SJSA1 (cell line): ENCODE measurements at places on chromosomes 5 and 9. TPM values are rescaled to one million over a fixed set of nuclear protein-coding genes. Genes with fewer than 3 reads are reported as not detected.

- no peak overlapping the region for H3K4me3 ChIP-seq
- no peaks in the 10 kb centered on the region for H3K36me3 ChIP-seq
- H3K27ac ChIP-seq: no peak overlapping the region
These were observed 91.2 kb downstream of the MTRR start for GRCh38 chr5:7960142-7960541.

DNA sequence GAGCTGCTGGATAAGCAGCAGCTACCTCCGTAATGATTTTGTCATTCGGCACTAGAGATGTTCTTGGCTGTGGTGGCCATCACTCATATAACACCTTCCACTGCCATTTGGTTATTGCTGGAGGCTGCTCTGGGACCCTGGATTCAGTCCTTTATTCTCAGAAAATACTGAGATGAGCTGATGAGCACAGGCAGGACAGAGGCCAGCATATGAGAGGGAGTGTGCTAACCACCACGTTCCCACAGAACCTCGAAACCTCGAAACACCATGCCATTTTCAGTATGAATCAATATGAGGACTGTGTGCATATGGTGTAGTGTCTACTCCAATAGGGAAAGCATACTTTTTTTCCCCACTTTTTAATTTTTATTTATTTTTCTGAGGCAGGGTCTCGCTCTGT lies 56.6 kb downstream of the ADAM19 start:
- no peak overlapping the region for H3K27ac ChIP-seq
- H3K4me3 ChIP-seq: no peak overlapping the region
- peaks cover 69% of the 10 kb centered on the region for H3K36me3 ChIP-seq
- peaks cover 35% of the 10 kb centered on the region for H3K4me1 ChIP-seq

GRCh38 chr5:15522187-15522520 lies 22.2 kb downstream of the FBXL7 start:
- H3K27me3 ChIP-seq: no peaks in the 10 kb centered on the region
- no peak overlapping the region for H3K4me3 ChIP-seq
- H3K27ac ChIP-seq: peak overlapping the region; percentile 43; the same call in 1 of the 2 replicates
- H3K36me3 ChIP-seq: peaks cover 24% of the 10 kb centered on the region
- H3K4me1 ChIP-seq: peaks cover 42% of the 10 kb centered on the region

DNA sequence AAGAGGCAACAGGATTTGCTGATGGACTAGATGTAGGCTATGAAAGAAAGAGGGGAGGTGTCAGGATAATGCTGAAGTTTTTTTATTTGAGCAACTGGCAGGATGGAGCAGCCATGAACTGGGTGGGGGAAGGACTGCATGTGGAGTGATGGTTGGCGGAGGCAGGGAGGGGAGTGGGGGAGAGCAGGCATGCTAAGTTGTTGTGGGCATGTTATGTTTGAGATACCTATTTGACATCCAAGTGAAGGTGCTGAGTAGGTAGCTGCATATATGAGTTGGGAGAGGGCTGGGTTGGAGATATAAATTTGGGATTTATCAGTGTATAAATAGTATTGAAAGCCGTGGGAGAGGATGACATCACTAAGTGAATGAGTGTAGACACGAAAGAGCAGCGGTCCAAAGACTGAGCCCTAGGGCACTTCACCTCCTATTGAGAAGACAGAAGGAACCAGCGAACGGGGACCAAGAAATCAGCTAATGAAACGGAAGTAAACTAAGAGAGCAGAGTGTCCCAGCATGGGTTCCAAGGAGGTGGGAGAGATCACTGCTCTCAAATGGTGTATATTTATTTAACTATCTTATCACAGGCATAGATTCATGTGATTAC lies 7.4 kb downstream of the BSPRY start:
- H3K27me3 ChIP-seq: peaks cover 19% of the 10 kb centered on the region

DNA sequence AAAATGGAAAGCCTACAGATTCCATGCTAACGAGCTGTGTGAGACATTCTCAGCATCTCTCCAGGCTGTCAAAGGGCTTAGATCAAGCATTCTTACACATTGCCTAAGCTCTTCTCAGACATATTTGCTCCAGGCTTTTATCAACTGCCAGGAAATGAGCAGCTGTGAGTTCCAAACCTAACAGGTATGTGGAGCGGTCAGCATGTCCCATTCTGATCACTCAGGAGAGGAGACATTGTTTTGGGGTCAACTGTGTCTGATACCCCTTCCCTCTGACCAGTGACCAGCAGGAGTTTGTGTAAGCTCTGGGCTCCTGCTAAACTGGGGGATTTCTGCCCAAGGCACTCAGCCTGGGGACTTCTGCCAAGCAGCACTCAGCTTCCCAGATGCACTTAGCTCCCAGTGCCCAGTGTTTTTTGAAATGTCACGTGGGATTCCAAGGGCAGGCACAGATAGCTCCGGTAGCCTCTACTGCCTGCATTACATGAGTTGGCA lies 229.1 kb downstream of the SEC61B start:
- H3K27me3 ChIP-seq: no peaks in the 10 kb centered on the region
- H3K4me3 ChIP-seq: no peak overlapping the region
- no peak overlapping the region for H3K27ac ChIP-seq
- H3K4me1 ChIP-seq: peaks cover 35% of the 10 kb centered on the region
- DNase-seq: no peak

DNA sequence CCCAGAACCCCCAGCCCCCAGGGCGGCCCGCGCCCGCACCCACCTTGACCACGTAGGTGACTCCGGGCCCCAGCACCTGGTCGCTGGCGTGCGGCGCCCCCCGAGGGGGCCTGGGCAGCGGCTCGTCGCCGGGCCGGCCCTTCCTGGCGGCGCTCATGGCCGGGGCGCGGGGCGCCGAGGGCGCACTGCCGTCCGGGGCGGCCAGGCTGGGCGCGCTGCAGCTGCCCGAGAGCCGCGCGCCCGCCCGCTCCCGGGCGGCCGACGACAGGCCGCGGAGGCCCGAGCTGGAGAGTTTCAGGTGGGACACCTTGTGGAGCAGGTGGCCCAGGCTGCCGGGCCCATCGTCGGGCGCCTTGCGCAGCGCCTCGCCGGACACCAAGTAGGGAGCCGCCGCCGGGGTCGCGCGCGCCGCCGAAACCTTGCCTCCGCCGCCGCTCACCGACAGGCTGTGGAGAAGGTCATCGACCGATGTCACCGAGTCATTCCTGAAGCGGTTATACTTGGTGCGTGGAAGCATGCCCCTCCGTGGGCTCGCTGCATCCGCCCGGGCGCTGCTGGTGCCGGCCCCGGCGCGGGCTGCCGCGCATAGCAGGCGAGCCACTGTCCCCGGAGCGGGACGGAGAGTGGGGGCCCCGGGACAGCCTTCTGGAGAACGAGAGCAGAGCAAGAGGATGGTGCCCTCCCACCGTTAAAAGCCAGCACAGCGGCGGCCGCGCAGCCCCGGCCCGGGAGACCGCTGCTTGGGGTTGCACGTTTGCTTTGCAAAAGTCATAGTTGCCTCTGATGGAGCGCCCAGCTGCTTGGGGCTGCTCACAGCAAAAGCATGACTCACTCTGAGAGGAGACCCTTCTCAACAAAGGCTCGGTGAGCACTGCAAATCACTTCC lies at the start of gene SHC3:
Gene SHC3 (minus strand): TSS at position 875 of the 886 bp plus-strand sequence. CDS start 358 bp downstream, at position 517.
- peak; percentile 29 for DNase-seq
- no peaks in the 10 kb centered on the region for H3K36me3 ChIP-seq
- H3K4me1 ChIP-seq: peaks cover 32% of the 10 kb centered on the region
- H3K27me3 ChIP-seq: peaks cover 21% of the 10 kb centered on the region
- peak within 1 kb of the TSS; percentile 42 for H3K4me3 ChIP-seq

DNA sequence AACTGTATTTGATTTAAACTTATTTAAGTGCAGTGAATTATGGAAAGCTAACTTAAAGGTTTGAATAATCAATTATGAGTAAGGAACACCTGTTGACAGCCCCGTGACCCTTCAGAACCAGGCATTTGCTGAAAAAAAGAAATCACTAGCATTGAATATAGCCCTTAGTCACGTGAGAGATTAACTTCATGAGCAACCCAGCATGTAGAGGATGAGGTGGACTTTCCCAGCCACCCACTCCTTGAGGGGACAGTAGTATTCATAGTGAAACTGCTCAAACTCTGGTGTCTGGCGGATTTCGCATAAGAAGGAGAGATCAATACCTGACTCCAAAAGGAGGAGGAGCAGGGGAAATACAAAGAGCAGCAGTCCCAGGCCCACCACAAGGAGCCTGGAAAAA lies 184.8 kb upstream of the RASEF start:
- H3K27ac ChIP-seq: no peak overlapping the region
- H3K4me3 ChIP-seq: no peak overlapping the region
- no peaks in the 10 kb centered on the region for H3K4me1 ChIP-seq

- H3K36me3 ChIP-seq: no peaks in the 10 kb centered on the region
- peak; percentile 49 for DNase-seq
- no peaks in the 10 kb centered on the region for H3K27me3 ChIP-seq
- H3K4me3 ChIP-seq: no peak overlapping the region
- peak overlapping the region; percentile 12 for H3K27ac ChIP-seq
These were observed 173.9 kb downstream of the HSPA4 start for GRCh38 chr5:133225671-133226152.

DNA sequence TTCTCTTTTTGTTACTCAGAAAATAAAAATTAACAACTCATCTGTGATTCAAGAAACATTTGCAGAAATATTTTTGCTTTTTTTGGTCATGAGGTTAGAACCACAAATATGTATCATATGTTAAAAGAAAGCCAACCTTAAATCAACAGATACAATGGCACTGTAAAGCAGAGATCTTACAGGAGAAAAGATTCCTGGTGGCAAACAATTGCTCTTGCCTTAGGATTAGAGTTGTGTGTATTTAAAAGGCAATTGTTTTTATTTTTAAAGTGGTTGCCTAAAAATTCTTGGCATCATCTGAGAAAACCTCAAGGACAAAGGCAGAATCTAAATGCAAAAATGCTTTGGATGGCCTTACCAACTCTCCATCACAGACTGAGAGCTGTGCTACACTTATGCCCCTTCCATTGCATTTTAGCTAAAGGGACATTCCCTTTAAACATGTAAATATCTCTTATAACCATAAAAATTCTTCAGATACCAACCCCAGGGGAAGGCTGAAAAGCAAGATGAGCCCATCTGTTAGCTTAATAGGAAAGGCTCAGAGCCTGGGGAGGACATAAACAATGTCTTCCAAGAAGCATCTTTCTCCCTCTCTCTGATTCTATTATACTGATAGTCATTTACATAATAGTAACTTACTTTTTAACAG lies 100.4 kb downstream of the FAM114A2 start:
- no peaks in the 10 kb centered on the region for H3K36me3 ChIP-seq
- H3K27ac ChIP-seq: no peak overlapping the region
- no peak for DNase-seq
- no peaks in the 10 kb centered on the region for H3K27me3 ChIP-seq
- H3K4me1 ChIP-seq: no peaks in the 10 kb centered on the region

SLC36A2 gene
- total RNA-seq: not detected in 2 replicates

FGF1 gene
- total RNA-seq: 15.5 and 36.7 TPM in 2 replicates
